CD4-positive, alpha-beta T cell (primary cell): ENCODE measurements at places on chromosomes 4 and X.

GRCh38 chr4:9923195-9923812, 98.0 kb downstream of the SLC2A9 start:
- no peak for DNase-seq

DNA sequence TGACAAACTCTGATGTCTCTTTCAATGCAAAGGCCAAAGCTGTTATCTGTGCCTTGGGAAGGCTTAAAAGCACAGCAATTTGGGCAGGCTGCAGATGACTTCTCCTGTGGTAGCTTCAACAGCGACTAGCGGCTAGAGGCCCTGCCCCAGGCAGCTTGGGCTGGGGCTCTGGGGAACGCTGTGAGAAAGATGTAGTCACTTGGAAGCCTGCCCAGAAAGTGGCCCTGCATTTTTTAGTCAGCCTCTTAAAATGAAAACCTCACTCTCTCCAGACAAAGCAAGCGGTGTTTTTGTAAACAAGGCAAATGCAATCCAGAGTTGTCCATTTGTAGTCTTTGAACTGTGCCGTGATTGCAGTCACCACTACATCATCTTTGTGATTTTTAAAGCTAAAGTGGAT, 27.5 kb downstream of the PCYT1B start:
- DNase-seq, result no peak

GRCh38 chr4:152524427-152524826, 11.5 kb downstream of the FBXW7 start:
- no peak for DNase-seq

DNA sequence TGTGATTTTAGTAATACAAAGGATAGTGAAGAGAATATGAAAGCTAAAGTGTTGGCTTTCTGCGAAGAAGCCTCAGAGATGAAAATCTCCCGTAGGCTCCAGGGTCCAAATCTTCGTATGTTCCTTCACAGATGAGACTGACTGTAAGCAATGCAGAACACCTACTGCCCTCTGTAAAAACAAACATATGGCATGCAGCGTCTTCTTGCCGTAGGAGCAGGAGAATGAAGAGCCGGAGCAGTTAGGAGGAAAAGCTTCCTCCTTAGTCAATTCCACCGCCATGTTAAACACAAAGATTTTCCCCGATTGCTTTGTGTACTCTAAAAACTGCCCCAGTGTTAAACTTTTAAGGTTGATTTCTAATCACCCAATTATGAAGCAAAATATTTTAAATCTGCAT, 22.5 kb downstream of the RWDD4 start:
- no peak for DNase-seq

GRCh38 chr4:185395238-185395955, at the start of gene LRP2BP:
Gene LRP2BP, minus strand, starts transcription at chr4:185395924. Its CDS starts 17,738 bp downstream, at chr4:185378186.
- DNase-seq, result peak; percentile 48

- DNase-seq, result no peak
These were observed 18.9 kb upstream of the HPSE start for GRCh38 chr4:83353516-83353915.

GRCh38 chrX:138709886-138710791, 1.4 kb downstream of the FGF13 start:
- no peak for DNase-seq
